ENCODE measurements at places on chromosomes 13 and 19.

DNA sequence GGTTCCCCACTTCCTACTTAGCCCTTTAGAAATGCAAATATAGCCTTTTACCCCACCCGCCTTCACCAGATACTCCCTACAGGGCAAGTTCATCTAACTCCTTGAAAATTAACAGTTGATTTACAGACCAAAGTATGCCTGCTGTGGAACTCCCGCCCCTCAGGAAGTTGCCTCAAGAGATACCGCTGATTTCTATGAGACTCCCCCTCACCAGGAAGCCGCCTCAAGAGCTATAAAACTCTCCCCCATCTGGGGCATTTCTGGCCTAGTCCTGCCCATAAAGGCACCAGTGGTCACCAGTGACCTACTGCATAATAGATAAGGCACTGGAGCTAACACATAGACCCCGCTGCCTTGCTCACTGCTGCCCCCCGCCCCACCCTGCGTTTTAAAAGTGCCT lies 201.7 kb upstream of the UBL3 start:
- H3K36me3 ChIP-seq, result no peaks in the 10 kb centered on the region
- no peak overlapping the region for H3K4me3 ChIP-seq
- no peak for DNase-seq
- peaks cover 5% of the 10 kb centered on the region for H3K27me3 ChIP-seq
- H3K27ac ChIP-seq, result no peak overlapping the region
- H3K4me1 ChIP-seq, result no peaks in the 10 kb centered on the region

GRCh38 chr19:51161266-51161665 lies 19.2 kb downstream of the SIGLEC7 start:
- no peaks in the 10 kb centered on the region for H3K27me3 ChIP-seq
- no peak overlapping the region for H3K27ac ChIP-seq
- no peaks in the 10 kb centered on the region for H3K36me3 ChIP-seq
- no peak for DNase-seq
- H3K4me1 ChIP-seq, result no peaks in the 10 kb centered on the region

DNA sequence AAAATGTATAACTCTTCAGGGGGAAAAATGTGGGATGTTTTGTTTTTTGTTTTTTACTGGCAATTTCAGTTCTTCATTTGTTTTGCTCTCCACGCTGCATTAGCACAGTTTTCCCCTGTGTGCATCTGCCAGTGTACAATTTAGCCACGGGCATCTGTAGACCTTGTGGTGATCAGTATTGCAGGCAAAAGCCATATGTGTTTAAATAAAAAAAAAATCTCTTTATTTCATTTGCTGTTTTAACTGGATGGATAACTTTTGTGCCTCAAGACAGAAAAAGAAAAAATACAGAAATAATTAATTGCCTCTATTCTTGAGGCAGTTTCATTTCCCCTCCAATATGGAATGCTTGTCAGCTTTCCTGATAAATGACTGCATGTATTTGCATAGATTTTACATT lies 7.9 kb upstream of the MAB21L1 start:
- no peak overlapping the region for H3K4me3 ChIP-seq
- DNase-seq, result no peak
- H3K27me3 ChIP-seq, result no peaks in the 10 kb centered on the region
- no peaks in the 10 kb centered on the region for H3K4me1 ChIP-seq

DNA sequence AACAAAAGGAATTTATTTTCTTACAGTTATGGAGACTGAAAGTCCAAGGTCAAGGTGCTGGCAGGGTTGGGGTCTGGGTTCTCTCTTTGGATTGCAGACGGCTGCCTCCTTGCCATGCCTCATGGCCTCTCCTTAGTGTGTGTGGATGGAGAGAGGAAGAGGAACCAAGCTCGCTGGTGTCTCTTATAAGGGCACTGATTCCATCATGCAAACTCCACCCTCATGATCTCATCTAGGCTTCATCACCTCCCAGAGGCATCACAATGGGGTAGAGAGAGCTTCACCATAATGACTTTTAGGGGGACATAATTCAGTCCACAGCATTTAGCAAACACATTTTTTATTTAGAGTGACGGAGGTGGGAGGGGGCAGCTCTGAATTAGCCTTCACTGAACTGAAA lies 104.9 kb upstream of the ABCC4 start:
- no peaks in the 10 kb centered on the region for H3K27me3 ChIP-seq
- no peak overlapping the region for H3K4me3 ChIP-seq
- no peak overlapping the region for H3K27ac ChIP-seq
- no peaks in the 10 kb centered on the region for H3K36me3 ChIP-seq
- no peak for DNase-seq

DNA sequence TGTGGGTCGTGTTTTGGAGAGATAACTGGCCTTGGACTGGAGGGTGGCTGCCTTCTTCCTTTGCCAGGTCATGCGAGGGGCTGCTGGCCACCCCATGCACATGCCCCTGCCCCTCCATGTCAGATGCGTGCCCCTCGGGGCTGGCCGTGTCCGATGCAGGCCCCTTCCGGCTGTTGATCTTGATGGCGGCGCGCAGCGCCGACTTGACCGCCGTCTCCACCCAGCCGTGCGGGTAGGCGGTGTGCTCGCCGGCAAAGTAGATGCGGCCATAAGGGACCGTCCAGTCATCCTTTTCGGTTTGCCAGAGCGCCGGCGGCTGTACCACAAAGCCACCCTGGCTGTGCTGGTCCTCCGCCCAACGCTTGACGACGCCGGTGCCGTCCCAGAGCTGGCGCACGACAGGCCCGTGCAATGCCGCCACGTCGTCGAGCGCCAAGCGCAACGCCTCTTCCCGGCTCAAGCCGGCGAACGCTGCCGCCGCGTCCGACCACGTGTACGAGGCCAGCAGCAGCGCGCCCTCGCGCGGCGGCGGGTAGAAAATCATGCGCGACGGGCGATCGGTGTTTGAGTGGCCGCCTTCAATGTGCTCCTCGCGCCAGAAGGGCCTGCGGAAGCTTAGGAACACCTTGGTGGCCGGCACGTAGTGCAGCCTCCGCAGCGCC lies 6.9 kb downstream of the IL4I1 start:
- no peaks in the 10 kb centered on the region for H3K36me3 ChIP-seq
- H3K4me1 ChIP-seq, result peaks cover 9% of the 10 kb centered on the region
- no peak overlapping the region for H3K27ac ChIP-seq

DNA sequence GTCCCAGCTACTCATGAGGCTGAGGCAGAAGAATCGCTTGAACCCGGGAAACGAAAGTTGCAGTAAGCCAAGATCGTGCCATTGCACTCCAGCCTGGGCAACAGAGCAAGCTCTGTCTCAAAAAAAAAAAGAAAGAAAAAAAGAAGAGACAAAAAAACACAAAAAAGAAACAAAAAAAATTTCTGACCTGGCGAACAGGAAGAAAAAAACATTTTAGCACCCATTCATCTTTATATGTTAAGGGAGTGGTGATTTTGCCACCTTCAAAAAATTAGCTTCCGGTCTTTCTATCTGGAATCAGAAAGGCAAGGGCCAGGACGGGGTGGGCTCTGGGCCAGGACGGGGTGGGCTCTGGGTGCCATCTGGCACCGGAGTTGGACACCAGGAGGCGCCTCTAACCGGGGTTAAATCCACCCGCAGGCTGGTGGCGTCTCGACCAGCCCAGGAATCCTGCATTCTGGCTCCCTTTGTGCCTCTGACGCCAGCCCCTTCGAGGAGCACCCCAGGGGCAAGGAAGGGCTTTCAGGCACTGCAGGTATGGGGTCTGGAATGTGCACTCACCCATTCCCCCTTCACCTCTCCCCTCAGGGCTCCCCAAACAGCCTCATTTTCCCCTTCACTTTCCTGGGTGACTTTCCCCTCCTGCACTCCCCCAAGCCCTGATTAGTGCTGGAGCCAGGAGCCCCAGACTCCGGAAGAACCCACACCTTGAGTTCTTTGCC lies 10.4 kb upstream of the ZSWIM4 start:
- H3K4me3 ChIP-seq, result peak overlapping the region; percentile 33
- H3K27ac ChIP-seq, result no peak overlapping the region
- H3K27me3 ChIP-seq, result no peaks in the 10 kb centered on the region

GRCh38 chr13:77489566-77490337 lies 45.8 kb upstream of the SCEL start:
- no peaks in the 10 kb centered on the region for H3K36me3 ChIP-seq
- no peak overlapping the region for H3K4me3 ChIP-seq
- no peak overlapping the region for H3K27ac ChIP-seq
- DNase-seq, result no peak

All from psoas muscle (tissue), 8 donors.